ENCODE measurements at places on chromosomes 11 and 22.

- DNase-seq = no peak
Measured at GRCh38 chr11:124340142-124340447, 20.1 kb upstream of the OR8D2 start.

GRCh38 chr22:37015587-37015878, 3.7 kb downstream of the TST start:
- no peak for DNase-seq

- no peak for DNase-seq
Measured at GRCh38 chr11:62012451-62012831, 45.0 kb upstream of the FTH1 start.

DNA sequence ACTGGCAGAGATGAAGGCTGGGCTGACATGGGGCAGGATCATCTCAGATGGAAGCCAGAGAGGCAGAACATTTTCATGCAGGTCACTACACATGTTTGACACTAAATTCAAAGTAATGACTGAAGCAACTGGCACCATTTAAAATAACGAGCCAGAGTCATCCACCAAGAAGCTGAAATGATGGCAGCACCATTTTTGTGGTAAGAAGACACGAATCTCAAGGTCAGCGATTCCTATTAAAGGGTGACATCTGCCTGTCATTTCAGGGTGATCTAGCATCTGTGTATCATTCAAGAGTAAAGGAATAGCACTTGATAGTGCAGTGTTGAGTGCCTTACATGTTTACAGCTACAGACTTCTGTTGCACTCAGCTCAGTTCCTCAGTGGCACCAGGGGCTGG, 113.4 kb upstream of the C11orf87 start:
- DNase-seq = no peak

DNA sequence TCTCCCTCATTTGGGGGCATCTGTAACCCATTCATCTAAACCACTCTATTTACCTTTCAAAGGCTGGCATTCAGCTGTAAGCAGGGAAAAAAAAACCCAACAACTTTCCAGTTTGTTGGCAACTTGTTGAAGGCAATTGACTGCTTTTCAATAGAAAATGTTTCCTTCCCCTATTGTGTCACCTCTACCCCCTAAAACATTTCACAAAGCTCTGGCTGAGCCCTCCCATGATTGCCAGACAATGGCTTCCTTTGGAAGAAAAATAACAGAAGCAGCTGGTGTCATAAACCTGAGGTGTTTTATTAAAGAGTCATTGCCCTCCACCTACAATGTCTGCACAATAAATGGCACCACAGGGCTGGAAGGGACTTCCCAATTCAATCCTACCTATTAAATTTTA, 22.1 kb upstream of the PSMA1 start:
- DNase-seq = no peak

GRCh38 chr11:16195651-16196050, 160.7 kb downstream of the SOX6 start:
- DNase-seq = no peak

DNA sequence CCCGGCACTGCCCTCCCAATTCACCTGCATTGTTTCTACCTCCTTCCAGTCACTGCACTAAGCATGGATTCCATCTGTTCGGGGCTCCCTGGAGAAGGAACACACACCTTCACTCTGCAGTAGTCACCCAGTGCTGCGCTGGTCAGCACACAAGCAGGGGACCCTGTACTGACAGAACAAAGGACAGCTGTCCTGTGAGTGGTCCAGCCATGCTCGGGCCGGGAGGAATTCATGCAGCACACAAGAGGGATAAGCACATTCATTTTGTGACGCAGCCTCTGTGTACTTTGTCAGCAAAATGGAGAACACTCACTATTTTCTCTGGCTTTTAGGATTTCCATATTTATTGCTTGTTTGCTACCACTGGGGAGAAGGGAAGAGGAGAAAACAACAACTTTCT, 167.3 kb downstream of the NTM start:
- DNase-seq = no peak

DNA sequence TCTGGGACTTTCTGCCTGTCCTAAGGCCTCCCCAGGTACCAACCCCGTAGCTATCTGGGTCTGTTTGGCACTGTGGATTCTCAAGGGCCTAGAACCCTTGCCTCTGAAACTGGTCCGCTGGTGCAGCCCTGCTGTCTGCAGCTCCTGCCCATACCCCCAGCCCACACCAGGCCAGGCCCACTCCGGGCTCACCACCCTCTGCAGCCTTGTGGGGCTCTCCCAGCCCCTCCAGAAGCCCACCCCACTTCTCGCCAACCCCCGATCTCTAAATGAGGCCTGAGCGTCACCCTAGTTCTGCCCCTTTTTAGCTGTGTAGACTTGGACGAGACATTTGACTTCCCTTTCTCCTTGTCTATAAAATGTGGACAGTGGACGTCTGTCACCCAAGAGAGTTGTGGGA, 4.7 kb downstream of the KLHDC7B start:
- DNase-seq = no peak

- DNase-seq = peak; percentile 1
Measured at GRCh38 chr11:5476186-5476819, 12.2 kb upstream of the OR52D1 start.

GRCh38 chr22:43419371-43420080, 7.7 kb downstream of the MPPED1 start:
- DNase-seq = no peak

GRCh38 chr11:92226331-92227229, 2.0 kb downstream of the FAT3 start:
- no peak for DNase-seq

DNA sequence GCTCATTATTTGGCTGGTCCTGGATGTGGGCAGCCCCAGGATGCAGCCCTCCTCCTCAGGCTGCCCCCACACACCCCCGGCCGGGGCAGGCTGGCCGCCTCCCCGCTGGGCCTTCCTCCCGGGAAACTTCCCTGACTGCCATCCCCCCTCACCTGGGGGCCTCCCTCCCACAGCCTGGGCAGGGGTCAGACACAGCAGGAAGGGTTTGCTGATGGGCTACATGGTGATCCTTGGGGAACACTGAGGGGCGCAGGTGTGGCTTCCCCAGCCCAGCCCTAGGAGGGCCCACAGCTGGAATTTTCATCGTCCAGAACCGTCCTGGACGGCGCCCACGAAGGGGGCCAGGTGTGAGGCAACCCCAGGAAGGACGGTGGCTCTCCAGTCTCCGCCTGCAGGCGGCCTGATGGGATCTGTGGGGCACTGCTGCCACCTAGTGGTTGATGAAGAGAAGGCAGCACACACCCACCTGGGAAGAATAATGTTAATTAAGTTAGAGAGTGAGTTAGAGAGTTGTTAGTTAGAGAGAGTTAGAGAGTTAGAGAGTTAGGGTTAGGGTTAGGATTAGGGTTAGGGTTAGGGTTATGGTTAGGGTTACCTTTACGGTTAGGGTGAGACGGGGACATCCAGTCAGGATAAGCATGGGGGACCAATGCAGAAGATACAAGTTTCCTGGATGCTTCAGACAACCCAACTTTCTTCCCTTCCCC, 75.9 kb upstream of the PRR5 start:
- peak; percentile 52 for DNase-seq

- DNase-seq = no peak
Measured at GRCh38 chr11:123942413-123942812, 1.2 kb downstream of the OR6T1 start.

- no peak for DNase-seq
Measured at GRCh38 chr11:26191193-26191592, 140.7 kb upstream of the ANO3 start.

DNA sequence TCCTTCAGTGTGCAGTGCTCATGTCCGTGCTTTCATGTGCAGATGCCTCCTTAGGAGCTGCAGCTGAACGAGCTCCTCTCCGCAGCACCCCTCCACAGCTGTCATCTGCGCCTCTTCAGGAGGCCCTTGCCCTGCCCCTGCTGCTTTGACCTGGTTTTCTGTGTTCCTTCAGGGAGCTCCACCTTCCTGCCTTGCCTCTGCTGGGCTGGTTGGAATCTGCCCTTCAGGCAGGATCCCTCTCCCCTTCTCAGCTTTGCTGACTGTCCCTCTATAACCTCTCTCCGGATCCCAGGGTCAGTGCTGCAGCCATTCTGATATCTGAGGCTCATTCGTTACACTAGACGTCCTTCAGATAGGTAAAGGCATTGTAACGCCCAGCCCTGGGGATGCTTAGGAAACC, 67.9 kb downstream of the SCN3B start:
- no peak for DNase-seq

DNA sequence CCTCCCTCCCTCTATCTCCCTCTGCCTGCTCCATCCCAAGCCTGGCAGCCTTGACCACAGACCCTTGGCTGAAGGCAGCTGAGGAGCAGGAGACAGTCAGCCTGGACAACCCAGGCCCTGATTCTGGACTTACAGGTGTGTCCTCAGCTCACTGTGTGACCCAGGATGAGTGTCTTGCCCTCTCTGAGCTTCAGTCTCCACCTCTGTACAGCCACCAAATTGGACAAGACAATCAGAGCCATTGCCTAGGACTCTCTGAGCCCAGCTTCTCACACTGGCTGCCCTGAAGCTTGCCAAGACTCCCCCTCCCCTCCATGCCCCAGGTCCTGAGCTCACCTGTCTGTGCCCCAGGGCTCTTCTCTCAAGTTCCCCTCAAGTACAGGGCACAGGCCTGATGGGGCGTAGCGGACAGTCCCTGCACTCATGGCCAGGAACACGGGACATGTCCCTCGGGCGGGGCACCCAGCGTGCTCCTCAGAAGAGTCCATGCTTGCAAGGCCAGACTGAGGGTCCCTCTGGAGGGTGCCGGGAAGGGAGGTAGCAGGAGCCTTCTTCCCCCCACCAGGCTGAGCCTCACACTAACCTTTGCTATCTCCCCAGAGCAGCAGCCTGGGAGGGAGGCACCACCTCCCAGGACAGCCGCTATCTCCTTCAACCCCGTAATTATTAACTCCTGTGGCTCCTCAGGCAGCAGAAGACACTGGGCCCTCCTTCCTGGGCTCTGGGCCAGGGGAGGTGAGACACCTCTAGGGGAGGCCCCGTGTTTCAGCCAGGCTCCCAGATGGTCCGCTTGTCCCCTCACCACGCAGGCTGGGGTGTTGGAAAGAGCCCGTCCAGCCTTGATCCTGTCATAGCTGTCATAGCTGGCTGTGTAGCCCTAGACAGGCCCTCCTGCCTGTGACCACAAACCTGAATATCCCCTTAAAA, 2.6 kb upstream of the RAB3IL1 start:
- no peak for DNase-seq

- DNase-seq = no peak
Measured at GRCh38 chr11:36417154-36417553, 92.9 kb downstream of the TRAF6 start.

- DNase-seq = no peak
Measured at GRCh38 chr11:28674433-28675103, 566.4 kb downstream of the METTL15 start.

DNA sequence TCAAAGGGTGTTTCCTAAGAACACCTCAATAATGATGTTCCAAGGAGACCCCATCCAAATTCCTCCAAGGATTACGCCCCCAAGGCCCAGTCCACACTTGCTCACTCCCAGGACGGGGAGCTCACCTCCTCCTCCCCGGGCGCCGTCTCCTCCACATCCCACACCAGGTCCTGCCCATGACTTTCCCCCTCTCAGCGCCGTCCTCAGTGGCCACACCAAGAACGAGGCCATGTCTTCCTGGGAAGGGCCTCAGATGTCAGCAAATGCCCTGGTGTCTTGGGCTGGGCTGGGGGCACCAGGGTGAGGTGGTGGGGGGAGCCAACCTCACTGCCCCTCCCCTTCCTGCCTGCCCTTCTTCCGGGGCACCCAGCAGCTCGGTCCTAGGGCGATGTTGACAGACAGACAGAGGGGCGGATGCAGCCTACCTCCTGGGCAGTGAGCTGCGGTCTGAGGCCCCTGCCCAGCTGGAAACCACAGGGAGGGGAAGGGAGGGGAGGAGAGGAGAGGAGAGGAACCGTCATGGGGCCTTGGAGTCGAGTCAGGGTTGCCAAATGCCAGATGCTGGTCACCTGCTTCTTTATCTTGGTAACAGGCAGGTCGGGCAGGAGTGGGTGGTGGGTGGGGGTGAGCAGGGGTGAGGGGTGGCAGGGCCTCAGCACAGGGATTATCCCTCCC, at the start of the genes C11orf21 and TSPAN32:
Gene C11orf21 (minus strand): TSS at position 288 of the 675 bp plus-strand sequence. CDS start 110 bp downstream, at position 178.
Gene TSPAN32 (plus strand): TSS at position 383 of the 675 bp plus-strand sequence. CDS start 137 bp downstream, at position 520.
- no peak for DNase-seq

DNA sequence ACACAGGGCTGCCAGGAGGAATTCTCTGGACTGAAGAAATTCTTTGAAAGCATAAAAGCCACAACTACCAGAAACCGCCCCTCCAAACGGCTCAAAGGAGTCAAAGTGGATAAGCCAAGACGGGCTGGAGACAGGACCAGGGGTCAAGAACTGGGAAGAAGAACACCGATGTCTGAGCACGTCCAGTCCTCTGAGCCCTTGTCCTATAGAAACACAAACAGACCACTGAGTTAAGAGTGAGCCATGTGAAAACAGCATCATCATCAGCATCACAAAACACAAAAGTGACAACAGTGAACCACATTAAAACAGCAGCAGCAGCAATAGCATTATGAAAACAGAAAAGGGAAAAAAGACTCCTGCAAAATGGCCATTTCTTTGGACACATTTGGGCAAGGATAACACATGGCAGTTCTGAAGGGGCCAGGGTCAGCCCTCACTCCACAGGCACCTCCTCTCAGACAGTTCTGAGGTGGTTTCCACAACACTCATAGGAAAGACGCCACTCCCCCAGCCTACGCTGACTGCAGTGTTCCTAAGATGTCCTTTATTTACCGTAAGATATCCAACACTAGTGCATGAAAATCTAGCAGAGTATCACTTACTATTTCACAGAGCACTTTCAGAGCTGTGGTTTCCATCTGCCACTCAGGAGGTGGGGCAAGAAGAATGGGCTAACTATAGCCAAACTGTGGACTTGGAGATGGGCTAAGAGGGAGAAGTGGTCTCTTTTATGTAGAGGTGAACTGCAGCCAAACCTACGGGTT, 28.6 kb upstream of the YPEL1 start:
- no peak for DNase-seq

DNA sequence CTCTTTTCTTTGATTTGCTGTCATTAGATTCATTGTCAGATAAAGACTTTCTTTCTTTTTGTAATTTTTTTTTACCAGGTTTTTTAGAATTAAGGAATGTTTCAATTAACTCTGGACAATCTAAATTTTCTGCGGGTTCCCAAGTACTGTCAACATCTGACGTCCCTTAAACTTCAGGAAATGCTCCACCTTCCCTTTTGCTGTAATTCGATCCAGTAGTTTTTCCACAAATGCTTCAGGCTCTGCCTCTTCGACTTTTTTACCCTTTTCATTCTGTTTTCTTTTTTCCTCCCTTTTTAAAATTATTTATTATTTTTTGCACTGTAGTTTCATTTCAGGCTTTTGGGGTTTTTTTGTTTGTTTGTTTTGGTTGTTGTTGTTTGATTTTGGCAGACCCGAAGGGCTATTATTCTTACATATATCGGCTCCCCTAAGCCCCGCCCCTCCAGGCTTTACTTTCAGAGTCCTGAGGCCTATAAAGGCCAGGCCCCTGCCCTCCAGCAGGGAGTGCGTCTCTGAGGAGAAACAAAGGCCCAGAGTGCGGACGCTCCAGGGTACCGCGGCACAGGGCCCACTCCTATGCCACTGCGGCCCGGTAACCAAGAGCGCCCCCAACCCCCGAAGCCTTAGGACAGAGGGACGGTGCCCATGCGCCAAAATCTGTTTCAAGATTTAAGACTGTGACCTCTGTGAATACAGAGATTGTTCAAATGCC, 116.4 kb downstream of the TYR start:
- no peak for DNase-seq
